ENCODE measurements at places on chromosomes 16 and 17.

DNA sequence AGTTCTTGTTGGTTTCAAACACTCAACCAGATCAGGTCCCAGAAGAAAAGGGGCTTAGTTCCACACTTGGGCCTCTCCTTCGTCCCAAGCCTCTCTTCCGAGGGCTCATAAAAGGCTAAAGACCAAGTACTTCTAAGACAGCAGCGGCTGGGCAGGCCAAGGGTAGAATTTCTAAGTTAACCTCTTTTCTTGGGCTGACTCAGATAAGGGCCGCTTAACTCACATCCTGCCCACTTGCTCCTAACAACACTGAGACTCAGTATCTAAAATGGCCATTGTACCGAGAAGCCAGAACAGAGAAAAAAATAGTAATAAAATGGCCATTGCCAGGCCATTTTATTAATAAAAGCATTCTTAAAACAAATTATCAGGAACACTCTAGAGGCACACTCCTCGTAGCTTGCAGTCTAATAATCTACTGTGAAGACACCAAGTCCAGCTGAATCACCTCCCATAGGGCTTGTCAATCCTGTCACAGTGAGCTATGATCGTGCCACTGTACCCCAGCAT, 42.1 kb downstream of the RANBP10 start:
- no peak for DNase-seq

DNA sequence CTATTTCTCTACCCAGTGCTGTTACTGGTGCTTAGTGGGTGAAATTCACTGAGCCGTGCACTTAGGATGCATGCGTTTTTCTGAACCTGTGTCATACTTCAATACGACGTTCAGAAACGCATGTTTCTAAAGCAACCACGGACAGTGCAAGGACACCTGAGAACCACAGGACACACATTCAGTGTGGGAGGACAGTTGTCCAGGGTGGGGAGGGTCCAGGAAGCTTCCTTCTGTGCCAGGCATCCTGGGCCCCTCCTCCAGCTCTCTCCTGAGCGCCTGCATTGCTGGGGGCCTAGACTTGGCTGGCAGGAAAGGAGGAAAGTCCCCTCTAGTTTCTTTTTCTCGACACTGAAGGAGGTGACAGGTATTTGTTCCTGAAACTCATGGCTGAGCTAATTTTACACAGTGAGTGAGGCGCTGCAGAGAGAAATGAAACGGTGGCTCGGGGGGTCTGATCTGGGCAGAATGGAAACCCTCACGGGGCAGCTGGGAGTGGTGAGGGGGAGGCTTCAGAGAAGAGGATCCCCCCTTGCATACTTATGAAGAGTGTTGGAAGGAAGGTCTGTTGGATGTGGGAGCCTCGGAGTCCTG, 89.9 kb downstream of the IRF8 start:
- no peak for DNase-seq

GRCh38 chr17:30291543-30292285, at the start of gene BLMH:
BLMH (minus strand) TSS chr17:30291944; CDS start chr17:30291819, 125 bp downstream.
- no peak for DNase-seq

DNA sequence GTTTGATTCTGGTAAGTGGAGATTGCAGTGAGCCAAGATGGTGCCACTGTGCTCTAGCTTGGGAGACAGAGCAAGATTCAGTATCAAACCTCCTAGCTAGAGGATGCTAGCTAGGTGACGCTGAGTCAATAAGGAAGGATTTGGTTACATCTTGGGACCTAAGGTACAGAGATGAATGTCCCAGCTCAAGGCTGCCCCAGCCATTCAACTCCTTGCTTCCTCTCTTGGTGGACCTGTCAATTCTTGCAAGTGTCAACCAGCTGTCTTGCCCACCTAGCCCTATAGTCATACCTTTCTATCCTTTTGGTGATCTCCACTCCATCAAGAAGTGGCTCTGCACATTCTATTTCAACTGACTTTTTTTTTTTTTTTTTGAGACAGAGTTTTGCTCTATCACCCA, 1.4 kb upstream of the MILR1 start:
- no peak for DNase-seq

- no peak for DNase-seq
Observed at GRCh38 chr17:40168262-40168832, 8.9 kb upstream of the RAPGEFL1 start.

- peak; percentile 35 for DNase-seq
Observed at GRCh38 chr17:1267471-1267943, 2.7 kb upstream of the BHLHA9 start.

DNA sequence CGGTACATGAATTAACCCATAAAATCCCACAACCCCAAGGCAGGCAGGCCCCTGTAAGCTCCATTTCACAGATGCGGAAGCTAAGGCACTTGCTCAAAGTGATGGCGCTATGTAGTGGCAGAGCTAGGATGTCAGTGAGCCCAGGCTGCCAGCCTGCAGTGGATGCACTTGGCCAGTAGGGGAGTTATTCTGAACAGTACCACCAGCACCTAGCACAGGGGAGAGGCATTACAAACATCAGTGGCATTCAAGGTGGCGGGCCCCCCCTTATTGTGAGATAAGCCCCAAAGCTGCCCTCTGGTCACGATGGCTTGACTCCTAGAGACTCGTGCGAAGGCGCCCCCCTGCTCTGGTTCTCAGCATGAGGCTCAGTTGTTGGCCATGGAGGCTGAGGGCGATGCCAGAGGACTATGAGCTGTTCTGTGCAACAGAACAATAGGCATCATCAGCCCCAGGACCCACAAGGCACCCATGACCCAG, 33.8 kb downstream of the GTF3C1 start:
- no peak for DNase-seq

GRCh38 chr17:40818343-40818732, 4.1 kb downstream of the KRT10 start:
- no peak for DNase-seq

DNA sequence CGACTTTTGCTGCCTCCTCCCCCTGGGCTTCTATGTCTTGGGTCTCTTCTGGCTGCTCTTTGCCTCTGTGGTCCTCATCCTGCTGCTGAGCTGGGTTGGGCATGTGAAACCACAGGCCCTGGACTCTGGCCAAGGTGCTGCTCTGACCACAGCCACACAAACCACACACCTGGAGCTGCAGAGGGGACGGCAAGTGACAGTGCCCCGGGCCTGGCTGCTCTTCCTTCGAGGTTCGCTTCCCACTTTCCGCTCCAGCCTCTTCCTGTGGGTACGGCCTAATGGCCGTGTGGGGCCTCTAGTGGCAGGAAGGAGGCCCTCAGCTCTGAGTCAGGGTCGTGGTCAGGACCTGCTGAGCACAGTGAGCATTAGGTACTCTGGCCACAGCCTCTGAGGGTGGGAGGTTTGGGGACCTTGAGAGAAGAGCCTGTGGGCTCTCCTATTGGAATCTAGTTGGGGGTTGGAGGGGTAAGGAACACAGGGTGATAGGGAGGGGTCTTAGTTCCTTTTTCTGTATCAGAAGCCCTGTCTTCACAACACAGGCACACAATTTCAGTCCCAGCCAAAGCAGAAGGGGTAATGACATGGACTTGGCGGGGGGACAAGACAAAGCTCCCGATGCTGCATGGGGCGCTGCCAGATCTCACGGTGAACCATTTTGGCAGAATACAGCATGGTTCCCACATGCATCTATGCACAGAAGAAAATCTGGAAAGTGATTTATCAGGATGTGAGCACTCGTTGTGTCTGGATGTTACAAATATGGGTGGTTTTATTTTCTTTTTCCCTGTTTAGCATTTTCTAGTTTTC, 2.3 kb downstream of the GP1BA start:
- DNase-seq: no peak

DNA sequence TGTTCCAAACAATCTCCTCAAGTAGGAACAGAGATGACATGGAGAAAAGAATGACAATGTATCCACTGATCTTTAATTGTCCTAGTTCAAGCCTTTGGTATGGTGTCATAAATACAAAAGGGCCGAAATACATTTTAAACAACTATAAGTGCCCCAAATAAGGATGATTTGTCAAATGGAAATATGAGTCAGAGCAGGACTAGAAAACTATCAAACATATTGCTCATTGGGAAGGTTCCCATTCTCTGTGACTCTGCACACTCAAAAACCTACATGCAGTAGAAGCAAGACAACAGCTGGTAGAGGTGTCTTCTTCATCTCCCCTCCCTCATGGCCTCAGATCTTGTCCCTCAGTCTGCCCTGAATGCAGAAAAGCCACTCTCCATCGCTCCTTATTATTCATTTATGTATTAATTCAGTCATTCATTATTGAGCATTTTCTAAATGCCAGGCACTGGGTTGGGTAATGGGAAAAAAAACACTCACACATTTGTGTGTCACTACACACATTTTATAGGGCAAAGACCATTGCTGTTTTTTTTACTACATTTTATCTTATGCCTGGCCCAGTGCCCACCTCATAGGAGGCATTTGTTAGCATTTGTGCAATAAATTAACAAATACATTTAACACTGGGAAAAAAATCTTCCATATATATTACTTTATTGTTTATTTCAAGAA, 10.1 kb downstream of the CA10 start:
- no peak for DNase-seq

DNA sequence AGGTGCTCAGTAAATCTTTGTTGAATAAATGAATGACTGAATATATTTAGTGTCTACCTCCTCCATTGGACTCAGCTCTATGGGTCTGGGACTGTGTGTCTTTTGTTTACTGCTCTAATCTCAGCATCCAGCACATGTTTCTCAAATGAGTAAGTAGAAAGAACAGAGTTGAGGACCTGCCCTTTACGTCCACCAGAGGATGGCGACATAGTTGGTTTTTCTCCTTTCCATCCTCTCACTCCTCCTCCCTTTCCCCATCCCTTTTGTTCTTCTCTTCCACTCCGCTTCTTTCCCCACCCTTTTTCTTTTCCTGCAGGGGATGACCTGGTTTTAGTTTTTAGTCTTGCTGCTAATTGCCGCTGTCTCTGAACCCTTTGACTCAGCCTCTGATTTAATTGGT, 12.1 kb upstream of the CHP2 start:
- DNase-seq: no peak

- DNase-seq: no peak
Observed at GRCh38 chr17:29433541-29433940, 43.4 kb downstream of the TAOK1 start.

DNA sequence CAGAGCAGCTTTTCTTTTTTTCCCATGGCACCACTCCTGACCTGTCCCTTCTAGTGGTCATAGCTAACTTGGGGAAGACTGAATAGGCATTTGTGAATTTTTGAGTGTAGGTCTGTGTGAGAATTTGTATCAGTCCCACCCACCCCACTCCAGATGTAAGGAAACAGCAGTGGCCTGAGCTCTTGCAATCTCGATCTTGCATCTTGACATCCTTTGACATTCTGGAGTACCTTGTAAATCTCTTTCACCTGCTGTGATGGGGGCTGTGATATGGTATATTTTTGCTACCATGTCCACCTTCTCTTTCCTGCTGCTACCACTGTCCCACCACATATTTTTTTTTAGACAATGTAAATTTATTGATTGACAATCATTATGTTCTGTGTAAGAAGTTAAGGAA, 289.3 kb downstream of the MAP2K6 start:
- DNase-seq: no peak

DNA sequence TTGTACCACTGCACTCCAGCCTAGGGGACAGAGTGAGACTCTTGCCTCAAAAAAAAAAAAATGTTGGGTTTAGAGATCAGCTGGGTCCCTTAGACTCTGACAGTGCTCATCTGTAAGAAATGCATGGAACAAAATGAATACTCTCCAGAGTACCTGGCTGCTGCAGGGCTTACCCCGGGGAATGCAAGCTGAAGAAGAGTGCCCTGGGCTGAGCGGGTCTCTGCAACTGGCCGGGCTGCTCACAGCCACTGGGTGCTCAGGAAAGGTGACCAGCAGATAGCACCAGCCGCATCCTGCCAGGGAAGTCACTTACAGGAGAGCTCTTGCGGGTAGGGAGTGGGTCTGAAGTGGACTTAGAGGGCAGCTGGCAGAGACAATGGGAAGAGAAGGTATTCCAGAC, 82.1 kb downstream of the GAS7 start:
- DNase-seq: no peak

DNA sequence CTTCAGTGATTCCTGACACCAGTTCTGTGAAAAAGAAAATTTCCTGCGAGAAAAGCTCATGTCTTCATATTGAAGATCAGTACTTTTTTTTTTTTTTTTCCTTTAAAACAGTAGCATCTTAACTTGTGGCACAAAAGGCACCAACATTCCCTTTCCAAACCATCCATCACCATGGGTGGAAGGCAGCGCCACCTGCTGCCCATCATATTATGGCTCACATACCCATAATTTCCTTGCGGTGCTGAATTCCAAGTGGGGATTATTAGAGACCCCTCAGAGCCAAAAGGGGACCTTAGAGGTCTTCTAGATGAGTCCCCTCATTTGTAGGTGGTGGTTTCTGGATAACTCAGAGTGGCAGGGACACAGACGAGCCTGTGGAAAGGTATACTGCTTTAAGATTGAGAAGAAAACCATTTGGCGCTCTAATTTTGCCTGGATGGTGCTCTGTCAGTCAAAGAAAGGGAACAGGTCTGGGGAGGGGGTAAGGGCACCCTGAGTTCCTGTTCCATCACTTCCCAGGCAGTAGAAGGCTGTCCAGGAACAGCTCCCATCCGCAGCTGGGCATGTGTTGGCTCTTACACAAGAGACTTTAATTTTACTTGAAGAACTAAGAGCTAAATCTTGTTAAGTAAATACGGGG, 7.9 kb upstream of the SOST start:
- no peak for DNase-seq

DNA sequence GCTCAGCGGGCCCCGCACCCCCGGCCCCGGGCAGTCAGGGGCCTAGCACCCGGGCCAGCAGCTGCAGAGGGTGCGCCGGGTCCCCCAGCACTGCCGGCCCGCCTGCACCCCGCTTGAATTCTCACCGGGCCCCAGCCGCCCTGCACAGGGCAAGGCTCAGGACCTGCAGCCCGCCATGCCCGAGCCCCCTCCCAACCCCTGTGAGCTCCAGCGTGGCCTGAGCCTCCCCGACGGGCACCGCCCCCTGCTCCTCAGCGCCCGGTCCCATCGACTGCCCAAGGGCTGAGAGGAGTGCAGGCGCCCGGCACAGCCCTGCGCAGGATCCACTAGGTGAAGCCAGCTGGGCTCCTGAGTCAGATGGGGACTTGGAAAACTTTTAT, 1.7 kb upstream of the BRCA1 start:
- no peak for DNase-seq

- DNase-seq: no peak
Observed at GRCh38 chr17:74295625-74296547, 21.9 kb downstream of the DNAI2 start.

- DNase-seq: no peak
Observed at GRCh38 chr16:79754081-79754480, 153.5 kb upstream of the MAF start.

DNA sequence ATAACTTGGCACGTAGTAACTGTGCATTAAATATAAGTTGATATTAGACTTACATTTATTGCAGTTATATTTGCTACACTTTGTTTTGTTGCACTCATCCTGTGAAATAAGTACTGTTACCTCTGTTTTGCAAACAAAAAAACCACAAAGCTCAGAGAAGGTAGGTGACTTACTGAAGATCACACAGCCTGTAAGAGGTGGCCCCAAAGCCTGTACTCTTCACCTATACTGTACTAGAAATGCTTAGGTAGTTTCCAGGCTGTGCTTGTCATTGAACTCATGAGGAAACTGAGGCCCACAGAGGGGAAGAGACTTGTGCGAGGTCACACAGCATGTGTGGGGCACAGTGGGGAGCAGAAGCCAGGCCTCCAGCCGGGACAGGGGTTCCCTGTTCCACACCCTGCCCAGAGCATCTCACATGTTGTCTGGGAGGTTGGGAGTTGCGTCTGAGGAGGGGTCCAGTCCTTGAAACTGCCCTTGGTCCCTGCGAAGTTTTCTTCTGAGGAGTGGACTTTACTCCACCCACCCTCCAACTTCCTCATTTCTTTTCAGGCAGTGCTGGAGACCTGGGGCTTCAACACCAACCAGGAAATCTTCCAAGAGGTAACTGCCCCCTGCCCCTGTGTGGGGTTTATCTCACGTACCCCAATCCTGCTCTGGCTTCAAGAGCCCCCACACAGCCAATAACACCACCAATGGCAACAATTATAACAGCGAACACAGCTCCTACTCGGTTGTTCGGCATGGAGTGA, 13.0 kb downstream of the CETP start:
- DNase-seq: no peak
